ENCODE measurements at places on chromosomes 2 and 18. TPM values are rescaled to one million over a fixed set of nuclear protein-coding genes. Genes with fewer than 3 reads are reported as not detected.
A peak's percentile ranks its signal among the peaks of the same experiment; 100 is the strongest.

- H3K27me3 ChIP-seq: peaks cover 54% of the 10 kb centered on the region
- H3K4me1 ChIP-seq: peaks cover 17% of the 10 kb centered on the region
Observed at GRCh38 chr2:9030841-9031240, 27.4 kb upstream of the MBOAT2 start.

NUP35 gene
- total RNA-seq: 24.9 TPM

DNA sequence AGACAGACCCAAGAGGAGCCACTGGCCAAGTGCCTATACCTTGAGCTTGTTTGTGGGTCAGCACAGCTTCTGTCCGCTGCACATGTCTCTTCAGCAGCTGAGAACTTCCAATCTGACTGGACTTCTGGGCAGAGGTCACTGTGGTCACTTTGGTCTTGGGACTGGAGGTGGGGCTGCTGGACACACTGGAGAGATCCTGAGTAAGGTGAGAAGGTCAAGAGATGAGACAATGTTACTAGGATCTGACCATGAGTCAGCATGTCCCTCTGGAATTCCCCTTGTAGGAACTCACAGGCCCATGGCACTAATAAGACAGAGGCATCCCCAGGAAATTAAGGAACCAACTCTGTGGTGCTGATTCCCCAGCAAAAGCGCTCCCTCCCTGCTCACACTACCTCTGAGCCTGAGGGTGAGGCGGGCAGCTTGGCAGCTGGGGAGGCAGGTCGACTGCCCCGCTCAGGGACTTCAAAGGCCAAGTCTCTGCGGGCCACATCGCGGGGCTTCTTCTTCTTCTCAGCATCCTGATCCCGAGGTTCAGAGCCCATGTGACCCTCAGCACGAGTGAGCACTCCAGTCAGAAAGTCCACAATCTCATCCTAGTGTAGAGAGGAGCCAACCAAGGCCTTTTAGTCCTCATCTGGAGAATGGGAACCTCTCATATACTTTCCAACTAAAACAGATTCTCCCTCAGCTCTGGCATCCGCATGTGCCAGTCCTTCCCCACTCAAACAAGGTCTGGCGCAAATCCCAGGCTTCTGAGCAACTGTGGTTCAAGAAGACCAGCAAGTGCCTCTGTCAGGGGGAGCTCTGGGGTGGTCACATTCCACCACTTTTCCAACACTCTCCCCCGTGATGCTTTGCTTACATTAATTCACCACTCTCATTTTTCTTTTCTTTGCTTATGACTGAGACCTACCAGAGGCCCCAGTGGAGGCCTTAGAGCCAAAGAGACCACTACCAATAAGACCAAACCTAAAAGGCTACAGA, 29.4 kb downstream of the KANSL3 start:
- peaks cover 5% of the 10 kb centered on the region for H3K4me1 ChIP-seq
- H3K27ac ChIP-seq: peak overlapping the region; percentile 9
- H3K36me3 ChIP-seq: peaks cover 85% of the 10 kb centered on the region
- H3K27me3 ChIP-seq: no peaks in the 10 kb centered on the region
- no peak for DNase-seq
- no peak overlapping the region for H3K4me3 ChIP-seq

GRCh38 chr18:13540477-13541182, 185.7 kb downstream of the FAM210A start:
- no peaks in the 10 kb centered on the region for H3K36me3 ChIP-seq
- peak; percentile 25 for DNase-seq
- H3K4me1 ChIP-seq: peaks cover 15% of the 10 kb centered on the region
- no peak overlapping the region for H3K27ac ChIP-seq
- H3K4me3 ChIP-seq: no peak overlapping the region
- H3K27me3 ChIP-seq: no peaks in the 10 kb centered on the region

SLC14A1 gene
- 14.8 TPM for total RNA-seq

DNA sequence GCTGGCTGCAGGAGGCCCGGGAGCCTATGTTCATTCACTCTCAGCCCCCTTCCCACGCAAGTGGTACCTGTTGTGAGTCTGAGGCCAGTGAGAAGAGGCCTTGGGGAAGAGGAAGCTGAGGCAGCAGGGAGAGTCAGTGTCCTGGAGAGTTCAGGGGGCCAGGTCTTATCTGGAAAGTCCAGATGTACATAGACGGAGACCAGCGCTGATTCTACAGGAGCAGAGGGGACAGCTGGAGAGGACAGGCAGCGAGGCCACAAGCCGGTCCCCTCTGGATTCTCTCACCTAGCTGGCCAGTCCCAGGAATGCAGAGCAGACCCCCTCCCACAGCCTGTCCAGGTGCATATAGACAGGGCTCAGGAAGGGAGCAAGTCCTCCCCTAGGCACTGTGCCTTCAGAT, 29.1 kb upstream of the SELENOI start:
- no peak overlapping the region for H3K4me3 ChIP-seq
- H3K36me3 ChIP-seq: no peaks in the 10 kb centered on the region
- H3K4me1 ChIP-seq: peaks cover 2% of the 10 kb centered on the region
- DNase-seq: no peak
- H3K27ac ChIP-seq: no peak overlapping the region

TMEM178A gene
- not detected for total RNA-seq

GRCh38 chr2:70753902-70754301, 14.1 kb downstream of the ADD2 start:
- no peaks in the 10 kb centered on the region for H3K36me3 ChIP-seq
- no peaks in the 10 kb centered on the region for H3K4me1 ChIP-seq
- peaks cover 39% of the 10 kb centered on the region for H3K27me3 ChIP-seq
- DNase-seq: no peak

DNA sequence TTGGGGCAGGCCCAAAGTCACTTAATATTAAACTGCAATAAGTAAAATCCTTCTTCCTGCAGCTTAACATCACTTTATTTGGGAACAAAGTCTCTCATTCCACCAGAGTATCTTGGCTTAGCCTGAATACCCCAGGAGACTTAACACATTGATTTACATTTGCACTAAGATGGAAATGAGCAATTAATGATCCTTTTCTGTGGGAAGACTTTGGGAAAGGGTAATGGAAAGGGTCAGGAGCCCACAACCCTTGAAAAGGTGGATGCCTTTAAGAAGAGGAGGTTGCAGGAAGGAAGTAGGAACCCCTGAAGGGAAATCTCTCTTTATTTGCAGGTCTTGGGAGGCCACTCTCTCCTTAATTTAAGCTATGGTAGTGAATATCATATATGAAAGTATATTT, 28.0 kb upstream of the BARD1 start:
- H3K4me1 ChIP-seq: no peaks in the 10 kb centered on the region
- H3K27me3 ChIP-seq: no peaks in the 10 kb centered on the region
- no peaks in the 10 kb centered on the region for H3K36me3 ChIP-seq
- no peak overlapping the region for H3K27ac ChIP-seq
- DNase-seq: no peak
- H3K4me3 ChIP-seq: no peak overlapping the region

DNA sequence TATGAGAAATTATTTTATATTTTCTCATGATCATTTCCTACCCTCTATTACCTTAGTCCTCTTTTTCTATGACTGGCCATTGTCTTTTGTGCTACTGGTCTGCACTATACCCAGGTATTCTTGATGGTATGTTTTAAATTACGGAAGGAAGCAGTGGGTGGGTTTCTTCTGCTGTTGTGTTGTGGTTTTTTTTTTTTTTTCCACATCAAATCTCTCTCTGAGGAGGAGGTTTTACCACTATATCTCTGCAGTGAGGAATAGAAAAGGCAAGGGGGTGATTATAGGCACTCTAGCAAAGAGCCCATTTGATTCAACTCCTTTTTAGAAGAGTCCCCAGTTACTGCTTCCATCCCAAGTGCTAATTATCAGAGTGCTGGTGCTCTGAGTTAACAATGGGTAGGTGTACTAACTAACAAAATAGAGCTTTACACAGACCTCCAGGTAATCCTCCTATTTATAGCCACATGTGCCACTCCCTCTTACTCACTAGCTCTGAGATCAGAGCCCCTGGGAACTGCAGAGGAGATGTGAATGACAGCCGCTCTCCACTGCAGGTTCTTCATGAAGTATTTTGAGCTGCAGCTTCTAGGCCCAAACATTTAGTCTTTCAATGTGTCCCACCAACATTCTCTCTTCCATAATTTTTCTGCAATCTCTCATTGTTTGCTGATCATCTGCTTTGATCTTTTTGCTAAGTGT, 301.6 kb upstream of the GULP1 start:
- DNase-seq: no peak
- no peak overlapping the region for H3K27ac ChIP-seq
- H3K4me1 ChIP-seq: peaks cover 5% of the 10 kb centered on the region
- no peak overlapping the region for H3K4me3 ChIP-seq
- no peaks in the 10 kb centered on the region for H3K36me3 ChIP-seq

DNA sequence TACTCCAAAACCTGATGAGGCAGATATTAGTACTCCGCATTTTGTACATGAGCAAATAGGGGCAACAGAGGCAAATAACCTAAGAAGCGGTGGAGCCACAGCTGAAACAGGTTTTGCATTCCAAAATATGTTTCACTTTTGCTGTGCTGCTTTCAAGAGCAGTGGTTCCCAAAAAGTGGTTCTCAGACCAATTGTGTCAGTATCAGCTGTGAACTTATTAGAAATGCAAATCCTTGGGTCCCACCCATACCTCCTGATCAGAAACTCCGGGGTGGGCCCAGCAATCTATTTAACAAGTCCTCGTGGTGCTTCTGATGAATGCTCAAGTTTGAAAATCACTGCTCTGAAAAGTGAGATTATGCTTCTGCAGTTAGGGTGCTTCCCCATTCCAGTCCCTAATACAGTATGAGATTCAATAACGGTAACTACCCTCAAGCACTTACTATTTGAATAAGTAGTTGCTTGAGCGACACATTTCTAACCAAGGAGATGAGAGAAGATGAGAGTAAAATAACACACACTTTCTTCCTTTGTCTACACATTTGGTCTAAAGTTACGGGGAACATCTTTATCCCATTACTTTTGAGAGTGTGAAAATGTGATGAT, 17.8 kb upstream of the TCF4 start:
- no peaks in the 10 kb centered on the region for H3K4me1 ChIP-seq
- H3K27me3 ChIP-seq: no peaks in the 10 kb centered on the region
- DNase-seq: no peak
- H3K36me3 ChIP-seq: no peaks in the 10 kb centered on the region
- no peak overlapping the region for H3K27ac ChIP-seq
- no peak overlapping the region for H3K4me3 ChIP-seq

CD8B2 gene
- 7.0 TPM for total RNA-seq

DNA sequence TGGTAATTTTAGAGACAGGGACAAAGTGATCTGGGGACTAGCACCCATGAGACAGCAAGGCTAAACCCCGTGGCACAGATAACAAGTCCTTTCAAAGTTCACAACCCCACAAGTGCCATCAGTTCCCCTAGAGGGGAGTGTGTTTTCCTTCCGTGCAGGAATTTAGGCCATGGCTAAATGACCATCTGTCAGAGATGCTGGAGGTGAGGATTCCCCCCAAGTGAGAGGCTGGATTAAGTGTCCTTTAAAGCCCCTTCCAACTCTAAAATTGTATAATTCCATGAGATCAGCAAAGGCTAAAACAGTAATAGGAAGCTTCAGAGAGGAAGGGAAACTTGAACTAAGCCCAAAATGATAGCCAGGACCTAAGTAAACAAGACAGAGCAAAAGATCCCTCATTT, 8.7 kb downstream of the FEZ2 start:
- H3K36me3 ChIP-seq: peaks cover 28% of the 10 kb centered on the region
- DNase-seq: no peak
- H3K4me3 ChIP-seq: no peak overlapping the region
- no peak overlapping the region for H3K27ac ChIP-seq

GPAT2 gene
- 19.6 TPM for total RNA-seq

WDR75 gene
- total RNA-seq: 41.1 TPM

IL1RL2 gene
- not detected for total RNA-seq

All from activated CD8-positive, alpha-beta memory T cell treated with anti-CD3 and anti-CD28 coated beads, Interleukin-2, amount 10 ng/mL, durations not matched to agents 7 days and 5 days (primary cell).